CD4-positive, alpha-beta T cell (primary cell): ENCODE measurements at places on chromosomes 2 and 18.

DNA sequence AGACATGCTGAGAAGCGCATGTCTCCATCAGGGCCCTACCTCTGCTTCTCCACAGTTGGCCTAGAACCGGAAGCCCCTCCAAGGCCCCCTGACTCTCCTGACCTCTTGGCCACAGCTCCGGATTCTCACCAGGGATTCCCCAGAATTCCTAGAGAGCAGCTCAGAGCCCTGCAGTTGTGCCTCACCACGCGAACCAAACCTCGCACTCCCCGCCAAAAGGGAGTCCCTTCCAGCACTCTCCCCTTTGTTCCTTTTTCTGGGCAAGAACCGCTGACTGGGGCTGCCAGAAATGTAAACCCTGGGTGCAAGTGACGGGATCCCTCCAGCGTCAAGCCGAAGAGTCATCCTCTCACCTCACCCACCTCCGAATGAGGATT, 36.7 kb downstream of the AFF3 start:
- DNase-seq, result no peak

DNA sequence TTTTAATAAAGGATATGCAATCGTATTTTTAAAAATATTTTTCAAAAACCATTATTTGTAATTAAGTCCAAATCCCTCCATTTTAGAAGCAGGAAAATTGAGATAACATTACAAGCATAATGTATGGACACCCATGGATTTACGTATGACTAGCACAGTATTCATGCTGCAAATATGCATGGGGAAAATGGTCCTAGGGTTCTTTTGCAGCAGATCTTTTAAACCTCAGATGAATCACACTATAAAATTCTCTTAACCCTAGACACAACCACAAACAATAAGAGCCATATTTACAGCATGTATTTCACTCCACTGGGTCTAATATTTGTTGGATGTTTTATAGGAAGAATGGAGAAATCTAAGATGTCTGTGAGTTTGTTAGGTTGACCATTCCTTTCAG, 453.4 kb downstream of the TGIF1 start:
- no peak for DNase-seq

- no peak for DNase-seq
Observed at GRCh38 chr2:172070936-172071335, 14.4 kb upstream of the DLX1 start.

- no peak for DNase-seq
Observed at GRCh38 chr18:43744960-43745745, 467.9 kb upstream of the SYT4 start.

DNA sequence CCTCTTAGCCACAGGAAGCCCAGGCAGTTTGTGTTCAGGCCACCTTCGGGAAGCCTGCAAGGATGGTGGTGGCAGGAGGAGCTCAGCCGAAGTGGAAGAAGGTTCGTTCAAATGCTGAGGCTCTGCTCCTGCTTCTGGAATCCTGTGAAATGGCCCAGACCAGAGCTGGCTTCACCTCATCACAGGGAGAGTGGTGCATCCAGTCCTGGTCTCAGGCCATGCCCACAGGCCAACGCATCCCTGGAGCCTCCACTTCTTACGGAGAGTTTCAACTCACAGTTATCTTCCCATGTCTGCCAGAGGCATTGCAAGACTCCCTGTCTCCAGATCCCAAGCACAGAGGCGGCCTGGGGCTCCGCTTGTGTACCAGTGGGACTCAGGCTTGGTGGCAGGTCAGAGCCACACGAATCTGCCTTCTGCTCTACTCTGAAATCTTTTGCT, 82.3 kb downstream of the NDUFA10 start:
- no peak for DNase-seq
